Panc1 (cell line): ENCODE measurements at places on chromosomes 1 and 21. TPM values are rescaled to one million over a fixed set of nuclear protein-coding genes. Genes with fewer than 3 reads are reported as not detected.
A peak's percentile ranks its signal among the peaks of the same experiment; 100 is the strongest.

DNA sequence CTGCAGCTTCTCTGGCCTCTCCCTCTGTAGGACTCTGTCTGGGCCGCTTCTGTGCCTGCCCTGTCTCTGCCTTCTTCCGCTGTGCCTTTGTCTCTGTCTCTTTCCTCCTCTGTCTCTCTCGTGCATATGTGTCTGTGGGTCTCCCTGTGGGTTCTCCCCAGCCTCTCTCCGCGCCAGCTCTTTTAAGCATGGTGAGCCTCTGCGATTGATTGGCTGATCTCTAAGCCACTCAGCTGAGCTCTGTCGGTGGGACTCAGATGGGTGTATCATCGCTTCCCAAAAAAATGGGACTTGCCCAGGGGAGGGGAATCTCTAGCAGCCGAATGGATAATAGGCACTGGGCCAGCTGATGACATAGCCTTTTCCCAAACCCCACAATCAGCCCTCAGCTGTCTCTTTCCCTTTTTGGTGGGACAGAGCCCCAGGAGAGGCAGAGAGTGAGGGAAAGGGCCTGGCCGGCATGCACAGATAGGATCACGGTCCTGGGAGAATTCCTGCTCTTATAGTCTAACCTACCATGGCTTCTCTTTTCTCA lies at the start of gene ADAMTS4:
TSS of gene ADAMTS4 (minus strand) at position 158 of the 535 bp plus-strand sequence. CDS start 427 bp downstream, outside the sequence.
- no peak within 1 kb of the TSS for H3K4me3 ChIP-seq
- peak within 1 kb of the TSS; percentile 31; the same call in 1 of the 2 replicates for H3K27ac ChIP-seq
- H3K27me3 ChIP-seq = no peaks in the 10 kb centered on the region
- H3K36me3 ChIP-seq = no peaks in the 10 kb centered on the region; the same call in 1 of the 2 replicates
- H3K4me1 ChIP-seq = peaks cover 38% of the 10 kb centered on the region

DNA sequence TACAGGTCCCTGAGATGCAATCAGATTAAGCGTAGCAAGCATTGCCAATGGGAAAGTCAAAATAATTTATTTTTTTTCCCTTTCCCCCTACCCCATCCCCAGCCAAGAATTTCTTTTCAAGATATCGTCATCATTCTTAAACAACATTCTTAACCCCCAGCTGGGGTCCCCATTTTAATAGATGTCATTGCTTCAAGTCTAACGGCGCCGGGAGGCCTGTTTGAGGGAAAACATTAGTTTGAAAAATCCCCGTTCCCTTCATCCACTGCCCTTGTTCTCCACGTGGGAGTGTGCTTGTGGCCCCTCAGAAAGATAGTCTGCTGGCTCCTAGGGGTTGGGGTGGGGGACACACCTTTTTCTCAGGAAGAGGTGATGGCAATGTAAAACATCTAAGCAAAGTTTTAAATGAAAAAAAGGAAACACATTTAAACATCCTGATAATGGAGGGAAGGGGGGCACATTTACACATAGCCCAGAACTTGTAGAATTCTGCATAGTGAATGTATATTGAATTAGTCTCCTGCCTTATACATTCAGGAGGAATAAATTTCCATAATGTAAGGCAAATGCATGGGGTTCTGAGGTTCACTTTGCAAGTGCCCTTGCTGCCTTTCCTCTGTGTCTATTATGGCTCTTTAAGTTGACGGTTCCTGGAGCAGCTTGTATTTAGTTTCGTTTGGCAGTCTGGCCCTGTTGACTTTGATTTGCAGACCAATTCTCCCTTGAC lies 6.8 kb downstream of the TRNP1 start:
- no peaks in the 10 kb centered on the region; the same call in 1 of the 2 replicates for H3K36me3 ChIP-seq
- H3K27me3 ChIP-seq = no peaks in the 10 kb centered on the region
- DNase-seq = no peak
- H3K27ac ChIP-seq = peak overlapping the region; percentile 82
- H3K4me1 ChIP-seq = peaks cover 82% of the 10 kb centered on the region
- 0 out of 2 replicates have a peak overlapping the region, but pooled peaks have one; percentile 9 for H3K4me3 ChIP-seq

DNA sequence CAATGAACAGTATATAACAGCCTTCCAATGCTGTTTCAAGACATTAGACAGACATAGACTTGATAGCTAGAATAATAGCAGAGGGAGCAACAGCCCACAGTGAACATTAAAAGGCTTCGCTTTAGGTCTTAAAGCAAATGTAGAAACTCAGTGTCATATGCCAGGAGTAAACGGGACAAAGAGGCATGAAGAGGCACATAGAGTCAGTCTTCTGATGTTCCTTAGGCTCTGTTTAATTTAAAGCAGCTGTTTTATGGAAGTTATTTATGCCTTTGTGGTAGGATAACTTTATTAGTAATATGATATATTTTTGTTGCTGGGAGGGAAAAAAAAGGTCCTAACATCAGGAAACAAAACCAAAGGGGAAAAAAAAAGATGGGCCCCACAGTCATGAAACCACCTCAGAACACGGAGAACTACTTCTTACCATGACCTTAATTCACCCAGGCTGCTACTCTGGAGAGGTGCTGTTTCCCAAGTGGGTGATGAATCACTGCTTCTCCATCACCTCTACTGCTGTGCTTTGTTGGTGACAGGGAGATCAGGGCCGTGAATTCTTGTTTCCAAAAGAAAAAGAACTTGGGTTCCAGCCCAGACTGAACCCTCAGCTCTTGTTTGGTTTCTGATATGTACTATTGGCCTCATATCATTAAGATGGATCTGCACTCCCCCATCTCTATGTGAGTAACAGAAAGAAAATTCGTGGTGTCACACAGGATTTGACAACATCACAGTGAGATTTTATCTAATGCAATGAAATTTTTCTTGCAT lies 616.9 kb downstream of the KIF26B start:
- H3K27me3 ChIP-seq = no peaks in the 10 kb centered on the region
- no peaks in the 10 kb centered on the region for H3K36me3 ChIP-seq

GRCh38 chr21:35382696-35383095 lies 333.6 kb upstream of the RUNX1 start:
- no peak overlapping the region for H3K4me3 ChIP-seq
- H3K36me3 ChIP-seq = no peaks in the 10 kb centered on the region
- no peak overlapping the region for H3K27ac ChIP-seq
- no peaks in the 10 kb centered on the region for H3K27me3 ChIP-seq
- DNase-seq = no peak

DNA sequence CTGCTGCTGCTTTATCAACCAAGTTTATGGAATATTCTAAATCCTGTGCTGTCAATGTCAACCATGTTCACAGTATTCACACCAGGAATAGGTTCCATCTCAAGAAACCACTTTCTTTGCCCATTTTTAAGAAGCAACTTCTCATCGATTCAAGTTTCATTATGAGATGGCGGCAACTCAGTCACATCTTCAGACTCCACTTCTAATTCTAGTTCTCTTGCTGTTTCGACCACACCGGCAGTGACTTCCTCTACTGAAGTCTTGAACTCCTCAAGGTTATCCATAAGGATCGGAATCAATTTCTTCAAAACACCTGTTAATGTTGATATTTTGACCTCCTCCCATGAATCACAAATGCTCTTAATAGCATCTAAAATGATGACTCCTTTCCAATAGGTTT lies 39.7 kb upstream of the IFNLR1 start:
- H3K36me3 ChIP-seq = no peaks in the 10 kb centered on the region
- no peak overlapping the region for H3K4me3 ChIP-seq
- no peaks in the 10 kb centered on the region for H3K27me3 ChIP-seq

DNA sequence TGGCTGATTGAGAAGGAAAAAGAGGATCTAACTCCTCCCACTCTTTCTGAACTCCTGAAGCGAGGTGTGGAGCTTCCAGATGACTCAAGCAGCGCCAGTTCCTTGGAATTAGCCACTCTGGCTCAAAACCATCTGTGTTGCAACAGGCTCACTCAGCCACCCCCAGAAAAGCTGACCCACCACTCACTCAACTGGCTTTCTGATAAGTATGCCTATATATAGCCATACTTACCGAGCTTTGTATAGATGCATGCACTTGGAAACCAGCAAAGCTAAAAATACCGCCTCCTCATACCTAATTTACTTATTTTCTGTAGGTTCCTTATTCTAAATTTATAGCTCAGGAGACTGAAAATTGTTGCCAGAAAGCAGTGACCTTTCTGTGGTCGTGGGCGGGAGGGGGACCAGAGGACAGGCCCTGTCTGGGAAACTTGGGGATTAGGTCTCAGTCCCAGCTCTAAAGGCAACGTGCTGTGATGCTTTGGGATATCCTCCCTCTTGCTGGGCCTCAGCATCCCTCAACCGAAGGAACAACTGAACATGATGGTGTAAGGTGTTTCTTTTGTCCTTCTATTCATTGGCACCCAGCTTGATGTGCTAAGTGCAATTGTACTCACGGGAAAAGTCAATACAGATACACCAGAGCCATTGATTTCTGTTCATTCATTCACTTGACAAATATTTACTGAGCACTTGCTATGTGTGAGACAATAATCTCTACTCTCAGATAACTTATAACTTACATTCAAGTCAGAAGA lies 65.7 kb downstream of the NENF start:
- H3K36me3 ChIP-seq = no peaks in the 10 kb centered on the region
- no peaks in the 10 kb centered on the region for H3K4me1 ChIP-seq
- no peak overlapping the region for H3K27ac ChIP-seq

DNA sequence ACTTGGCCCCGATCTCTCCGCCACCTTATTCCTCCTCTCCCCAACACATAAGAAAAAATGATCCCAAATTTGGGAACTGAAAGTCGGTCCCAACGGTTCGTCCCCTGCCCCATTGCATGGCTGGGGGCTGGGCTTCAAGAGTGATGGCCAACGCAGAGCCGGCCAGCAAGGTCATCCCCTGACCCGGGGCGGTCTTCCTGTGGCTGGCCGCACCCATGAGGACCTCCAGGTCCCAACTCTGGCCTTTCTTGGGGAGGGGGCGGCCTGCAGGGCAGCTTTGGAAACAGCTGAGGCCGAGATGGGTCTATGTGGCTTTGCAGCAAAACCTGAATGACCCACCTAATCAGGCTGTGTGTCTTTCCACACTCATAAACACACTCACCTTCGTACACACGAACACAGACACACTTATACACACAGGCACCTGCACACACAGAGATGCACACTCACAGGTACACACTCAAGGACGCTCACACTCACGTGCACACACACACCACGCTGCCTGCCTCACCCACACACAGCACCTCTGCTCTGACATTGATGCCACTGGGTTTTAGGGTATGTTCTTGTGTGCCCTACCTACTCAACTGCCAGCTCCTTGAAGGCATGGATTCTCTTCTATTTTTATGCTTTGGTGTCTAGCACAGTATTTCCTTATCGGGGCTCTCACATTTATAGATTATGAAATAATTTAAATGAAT lies 562 bp downstream of the DYNLT5 start:
- no peak overlapping the region for H3K4me3 ChIP-seq
- no peaks in the 10 kb centered on the region for H3K4me1 ChIP-seq
- DNase-seq = no peak

Gene CA6
- total RNA-seq = not detected
